Fibroblast of mammary gland (primary cell): ENCODE measurements at places on chromosomes 13 and 19.
A peak's percentile ranks its signal among the peaks of the same experiment; 100 is the strongest.

- peak; percentile 84 for DNase-seq
Observed at GRCh38 chr13:28138756-28139470, 568 bp downstream of the PAN3 start.

GRCh38 chr13:60043262-60043661, 120.5 kb downstream of the DIAPH3 start:
- DNase-seq = peak; percentile 35

- peak; percentile 63 for DNase-seq
Observed at GRCh38 chr13:97276862-97277269, 54.7 kb downstream of the MBNL2 start.

GRCh38 chr19:33798681-33799111, 2.0 kb downstream of the KCTD15 start:
- DNase-seq = no peak

DNA sequence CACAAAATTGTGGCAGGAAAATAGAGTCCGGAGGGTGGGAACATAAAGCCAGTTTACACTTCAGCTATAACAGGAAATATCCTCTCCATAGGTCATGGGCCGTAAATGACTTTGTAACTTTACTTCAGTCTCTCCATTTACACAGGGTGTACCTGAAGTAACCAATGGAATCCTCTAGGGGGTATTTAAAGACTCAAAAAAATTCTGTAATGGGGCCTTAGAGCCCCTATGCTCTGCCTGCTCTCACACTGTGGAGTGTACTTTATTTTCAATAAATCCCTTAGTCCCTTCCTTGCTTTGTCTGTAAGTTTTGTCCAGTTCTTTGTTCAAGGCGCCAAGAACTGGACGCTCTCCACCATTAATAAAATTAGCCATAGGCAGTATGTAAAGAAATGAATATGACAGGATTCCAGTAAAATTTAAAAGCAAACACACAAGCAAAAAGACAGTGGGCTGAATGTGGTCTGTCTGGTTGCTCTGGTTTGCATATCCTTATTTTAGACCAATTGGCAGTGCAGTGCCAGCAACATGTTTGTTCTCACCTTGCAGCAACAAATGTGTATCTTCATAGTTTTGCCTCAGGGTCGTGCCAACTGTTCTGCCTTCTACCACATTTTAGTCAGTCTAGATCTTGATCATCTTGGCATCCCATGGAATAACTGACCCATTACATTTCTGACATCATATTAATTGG, 801.5 kb upstream of the SPRY2 start:
- no peak for DNase-seq

GRCh38 chr13:41722684-41723535, 238.0 kb downstream of the VWA8 start:
- no peak for DNase-seq

DNA sequence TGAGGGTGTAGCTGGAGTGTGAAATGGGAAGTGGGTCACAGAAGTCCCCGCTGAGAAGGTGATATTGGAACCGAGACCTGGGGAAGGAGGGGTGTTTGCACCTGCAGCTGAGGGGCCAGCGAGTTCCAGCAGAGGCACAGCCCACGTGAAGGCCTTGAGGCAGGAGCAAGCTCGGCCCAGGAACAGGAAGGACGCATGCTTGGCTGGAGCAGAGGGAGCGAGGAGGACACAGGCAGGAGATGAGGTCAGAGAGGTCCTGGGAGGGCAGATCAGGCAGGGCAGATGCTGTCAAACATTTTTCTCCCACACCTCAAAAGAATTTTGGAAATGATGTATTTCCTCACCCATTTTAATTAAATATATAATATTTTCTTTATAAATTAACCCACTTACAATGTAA, 9.3 kb downstream of the ZNF415 start:
- DNase-seq = no peak
